Thyroid gland (tissue), 4 donors: ENCODE measurements at places on chromosomes 12 and 14. TPM values are rescaled to one million over a fixed set of nuclear protein-coding genes. Genes with fewer than 3 reads are reported as not detected.

DNA sequence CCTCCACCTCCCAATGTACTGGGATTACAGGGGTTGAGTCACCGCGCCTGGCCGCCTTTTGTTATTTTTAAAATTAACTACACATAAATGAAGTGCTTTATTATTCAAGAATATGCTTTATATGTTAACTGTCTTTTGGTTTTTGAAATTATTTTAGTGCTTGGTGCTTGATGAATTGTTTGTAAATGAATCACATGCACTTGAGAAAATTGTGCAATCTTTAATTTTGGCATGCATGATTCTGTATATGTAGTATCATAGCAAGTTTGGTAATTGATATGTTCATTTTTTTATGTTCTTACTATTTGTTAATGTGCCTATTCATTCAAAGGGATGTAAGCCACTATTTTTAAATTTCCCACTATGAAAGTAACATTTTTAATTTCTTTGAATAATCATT is 440.9 kb downstream of the NAV3 start:
- no peak for DNase-seq
- no peaks in the 10 kb centered on the region for H3K36me3 ChIP-seq
- no peak overlapping the region for H3K4me3 ChIP-seq
- no peak overlapping the region for H3K27ac ChIP-seq
- H3K4me1 ChIP-seq = no peaks in the 10 kb centered on the region

- no peak overlapping the region for H3K27ac ChIP-seq
- no peaks in the 10 kb centered on the region for H3K36me3 ChIP-seq
- DNase-seq = no peak
These were observed 129.3 kb downstream of the SLC15A4 start for GRCh38 chr12:128694445-128694844.

GRCh38 chr12:55681142-55682077 is 26.3 kb downstream of the ITGA7 start:
- H3K27ac ChIP-seq = no peak overlapping the region
- H3K27me3 ChIP-seq = no peaks in the 10 kb centered on the region
- no peaks in the 10 kb centered on the region for H3K36me3 ChIP-seq

Gene KLHL33
- 0.27 TPM for total RNA-seq

Gene FGD6
- 33.7 TPM for total RNA-seq
